ENCODE measurements at places on chromosomes 13 and 19.

DNA sequence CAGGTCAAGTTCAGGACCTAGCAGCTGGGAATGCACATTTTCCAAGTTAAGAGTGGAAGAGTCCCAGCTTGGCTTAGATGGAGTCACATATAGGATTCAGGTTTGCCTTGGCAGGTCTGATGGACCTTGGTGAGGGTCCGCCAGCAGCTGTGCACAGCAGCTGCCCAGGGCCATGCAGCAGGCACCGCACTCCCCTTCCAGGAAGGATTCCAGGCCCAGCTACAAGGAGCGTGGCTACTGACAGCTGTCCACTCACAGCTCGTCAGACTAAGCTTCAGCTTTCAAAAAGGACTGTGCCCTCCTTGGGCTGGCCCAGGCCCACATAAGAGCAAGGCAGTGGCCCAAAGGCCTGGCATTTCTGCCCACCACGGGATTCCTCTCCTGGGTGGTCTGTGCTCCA lies 68.4 kb downstream of the ALOX5AP start:
- DNase-seq = no peak

DNA sequence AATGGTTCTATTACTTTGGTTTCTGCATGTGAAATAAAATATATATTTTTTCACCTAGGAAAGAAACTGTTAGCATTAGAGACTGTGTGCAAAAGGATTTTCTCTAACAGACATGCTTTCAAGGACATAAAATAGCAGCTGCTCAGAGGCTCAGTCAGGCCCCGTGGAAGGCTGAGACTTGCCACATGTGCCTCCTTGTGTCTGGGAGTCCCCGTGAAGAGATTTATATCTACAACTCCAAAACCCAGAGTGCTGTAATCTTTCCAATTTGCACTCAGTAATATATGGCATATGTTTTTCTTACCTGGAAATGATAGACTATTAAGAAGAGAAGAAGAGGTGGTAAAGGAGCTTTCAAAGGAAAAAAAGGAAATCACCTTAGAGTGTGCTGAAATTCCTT lies 371.6 kb upstream of the OBI1 start:
- DNase-seq = no peak

GRCh38 chr13:102881819-102882686 lies 36.2 kb downstream of the ERCC5 start:
- no peak for DNase-seq

DNA sequence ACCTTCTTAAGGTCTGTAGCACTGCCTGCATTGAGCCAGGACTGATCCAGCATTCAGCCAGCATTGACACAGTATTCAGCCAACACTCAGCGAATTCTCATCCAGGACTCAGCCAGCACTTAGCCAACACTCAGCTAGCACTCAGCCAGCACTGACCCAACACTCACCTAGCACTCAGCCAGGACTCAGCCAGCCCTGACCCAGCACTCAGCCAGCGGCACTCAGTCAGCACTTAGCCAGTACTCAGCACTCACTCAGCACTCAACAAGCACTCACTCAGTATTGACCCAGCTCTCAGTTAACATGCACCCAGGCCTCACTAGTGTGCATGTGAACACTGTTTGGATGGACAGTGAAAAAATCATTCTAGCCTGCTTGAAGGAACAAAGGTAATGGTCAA lies 55.0 kb downstream of the TSHZ3 start:
- no peak for DNase-seq

GRCh38 chr19:4624733-4625362 lies 14.5 kb upstream of the TNFAIP8L1 start:
- DNase-seq = peak; percentile 29

DNA sequence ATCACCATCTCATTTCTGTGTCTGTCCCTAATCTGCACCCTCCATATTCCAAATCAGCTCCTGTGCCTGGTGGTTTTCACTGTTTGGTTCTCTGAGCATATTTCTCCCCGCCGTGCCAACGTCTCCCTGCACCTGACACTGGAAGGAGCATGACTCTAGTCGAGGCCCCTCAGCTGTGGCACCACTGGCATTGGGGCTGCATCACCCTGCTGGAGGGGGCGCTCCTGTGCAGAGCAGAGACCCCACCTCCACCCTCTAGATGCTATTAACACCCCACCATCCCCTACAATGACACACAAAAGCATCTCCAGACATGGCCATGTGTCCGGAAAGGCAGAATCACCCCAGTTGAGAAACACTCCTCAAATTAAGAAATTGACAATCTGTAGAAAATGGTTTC lies 20.8 kb downstream of the ZSCAN5C start:
- DNase-seq = no peak

GRCh38 chr19:10885201-10886169 lies 14.1 kb downstream of the CARM1 start:
- no peak for DNase-seq

DNA sequence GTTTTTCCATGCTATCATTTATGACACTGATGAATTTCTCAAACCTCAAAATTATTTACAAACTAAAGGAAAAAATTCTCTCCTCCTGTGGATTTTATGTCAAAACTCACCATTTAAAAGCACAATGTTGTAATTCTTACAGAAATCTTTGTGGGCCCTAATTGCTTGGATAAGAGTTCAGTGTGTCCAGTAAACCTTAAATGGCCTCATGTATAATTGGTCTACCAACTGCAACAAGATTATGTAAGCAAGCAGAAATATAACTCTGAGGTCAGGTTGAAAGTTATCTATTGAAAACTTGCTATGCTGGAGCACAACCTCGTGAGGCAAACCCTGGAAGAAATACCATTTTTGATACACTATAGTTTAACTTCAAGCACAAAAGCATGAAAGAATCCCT lies 22.0 kb downstream of the VWA8 start:
- DNase-seq = no peak

DNA sequence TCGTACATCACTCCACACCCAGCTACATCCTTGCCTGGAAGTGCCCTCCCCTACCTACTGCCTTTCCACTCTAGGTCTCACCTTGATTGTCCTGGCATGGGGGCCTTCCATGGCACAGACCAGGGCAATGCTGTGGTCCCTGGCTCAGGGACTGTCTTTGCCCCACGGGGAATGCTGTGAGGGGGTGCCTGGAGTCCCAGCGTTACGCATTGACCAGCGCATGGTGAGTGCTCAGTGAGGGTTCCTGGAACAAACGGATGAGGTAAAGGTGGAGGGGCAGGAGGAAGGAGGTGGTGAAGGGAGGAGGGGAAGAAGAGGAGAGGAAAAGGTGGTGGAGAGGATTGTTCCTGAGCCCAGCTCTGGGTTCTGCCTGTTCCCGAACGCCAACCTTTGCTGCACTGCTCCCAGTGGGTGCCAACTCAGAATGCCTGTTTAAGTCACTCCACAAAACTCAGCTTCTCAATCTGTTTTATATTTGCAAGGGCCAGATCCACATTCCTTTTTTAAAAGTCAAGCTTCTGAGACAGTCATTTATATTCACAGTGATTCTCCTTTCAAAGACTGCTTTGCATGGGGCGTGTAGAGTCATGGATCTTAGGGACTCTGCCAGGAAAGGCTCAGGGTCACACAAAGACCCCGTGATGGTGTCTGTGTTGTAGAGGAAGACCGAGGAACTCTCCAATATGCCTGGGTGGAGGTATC lies 40.8 kb downstream of the CHST8 start:
- no peak for DNase-seq

DNA sequence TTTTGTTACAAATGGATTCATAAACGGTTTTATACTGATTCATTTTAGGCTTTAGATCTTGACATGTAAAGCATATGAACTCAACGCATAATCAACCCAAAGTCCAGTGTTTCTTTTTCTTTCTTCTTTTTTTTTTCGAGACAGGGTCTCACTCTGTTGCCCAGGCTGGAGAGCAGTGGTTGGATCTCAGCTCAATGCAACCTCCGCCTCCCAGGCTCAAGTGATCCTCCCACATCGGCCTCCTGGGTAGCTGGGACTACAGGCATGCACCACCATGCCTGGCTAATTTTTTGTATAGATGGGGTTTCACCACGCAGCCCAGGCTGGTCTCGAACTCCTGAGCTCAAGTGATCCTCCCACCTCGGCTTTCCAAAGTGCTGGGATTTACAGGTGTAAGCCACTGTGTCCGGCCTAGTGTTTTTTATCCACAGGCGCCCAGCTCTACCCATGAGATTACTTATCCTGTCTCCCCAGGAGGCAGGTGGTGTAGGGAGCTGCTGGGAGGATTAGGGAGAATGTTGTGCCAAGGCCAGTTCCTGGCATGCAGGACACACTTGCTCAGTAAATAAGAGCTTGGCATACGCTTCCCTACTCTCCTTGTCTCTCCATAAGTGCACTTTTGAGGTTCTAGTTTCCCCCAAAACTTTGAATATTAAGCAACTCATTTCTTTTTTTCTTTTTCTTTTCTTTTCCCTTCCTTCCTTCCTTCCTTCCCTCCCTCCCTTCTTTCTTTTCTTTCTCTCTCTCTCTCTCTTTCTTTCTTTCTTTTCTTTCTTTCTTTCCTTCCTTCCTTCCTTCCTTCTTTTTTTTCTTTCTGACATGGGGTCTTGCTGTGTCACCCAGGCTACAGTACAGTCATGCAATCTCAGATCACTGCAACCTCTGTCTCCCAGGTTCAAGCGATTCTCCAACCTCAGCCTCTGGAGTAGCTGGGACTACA lies 4.8 kb upstream of the CEBPA start:
- DNase-seq = no peak

- DNase-seq = peak; percentile 80
Measured at GRCh38 chr13:97003071-97003470, 8.8 kb upstream of the OXGR1 start.
